ENCODE measurements at places on chromosomes 16 and 17.

DNA sequence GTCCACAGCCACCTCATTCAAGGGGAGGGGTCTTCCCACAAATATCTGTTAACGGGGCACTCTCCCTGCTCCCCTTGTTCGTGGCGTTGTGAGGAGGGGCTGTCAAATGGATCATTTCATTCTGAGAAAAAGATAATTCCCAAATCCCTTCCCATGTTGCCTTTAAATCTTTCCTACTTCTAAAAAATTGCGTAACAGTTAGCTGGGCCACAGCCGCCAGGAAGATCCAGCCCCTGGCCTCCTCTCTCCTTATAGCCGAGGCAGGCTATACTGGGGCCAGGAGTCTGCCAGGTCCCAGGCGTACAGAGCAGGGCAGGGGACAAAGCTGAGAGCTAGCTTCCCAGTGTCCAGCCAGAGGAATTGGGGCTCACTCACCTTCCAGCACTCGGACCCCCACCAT is 430 bp downstream of the C16orf89 start:
- no peak for DNase-seq

- DNase-seq = no peak
Measured at GRCh38 chr17:41098481-41098880, 539 bp upstream of the KRTAP4-8 start.

GRCh38 chr17:18949566-18949965 is 2.4 kb upstream of the SLC5A10 start:
- DNase-seq = no peak

- DNase-seq = no peak
Measured at GRCh38 chr16:58471209-58471975, 28.6 kb upstream of the NDRG4 start.

DNA sequence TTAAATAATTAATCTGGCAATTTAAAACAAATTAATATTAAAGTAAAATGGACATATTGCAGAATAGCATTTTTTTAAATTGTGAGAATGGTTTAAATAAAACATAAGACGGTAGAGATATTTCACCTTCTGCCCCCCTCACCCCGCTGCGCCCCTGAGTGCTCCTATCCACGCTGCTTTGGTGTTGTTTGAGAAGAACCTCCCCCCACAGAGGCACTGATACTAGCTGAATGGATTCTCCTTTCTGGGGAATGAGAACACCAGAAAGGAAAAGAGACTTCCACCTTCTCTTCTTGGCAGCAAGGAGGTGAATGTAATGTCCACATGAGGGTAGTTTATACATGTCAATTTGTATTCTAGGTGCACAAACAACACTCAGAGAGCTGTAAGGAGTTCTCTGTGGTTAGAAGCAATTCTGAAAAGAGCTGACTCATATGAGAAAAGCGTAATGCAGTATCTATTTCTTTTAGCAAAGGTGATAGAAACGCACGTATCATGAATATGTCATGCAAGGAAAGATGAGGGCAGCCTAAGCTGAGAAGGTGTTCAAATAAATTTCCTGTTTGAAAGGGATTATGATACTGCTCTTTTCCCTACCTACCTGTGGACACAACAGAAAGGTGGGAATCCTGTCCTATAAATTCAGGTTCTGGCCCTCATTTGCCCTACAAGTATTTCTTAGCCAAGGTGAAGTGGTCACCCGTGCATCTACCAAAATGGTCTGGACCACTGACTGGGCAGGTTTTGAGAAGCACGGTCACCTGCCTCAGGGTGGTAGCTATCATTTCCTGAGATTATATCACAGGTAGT is 126.9 kb downstream of the PARN start:
- DNase-seq = no peak

DNA sequence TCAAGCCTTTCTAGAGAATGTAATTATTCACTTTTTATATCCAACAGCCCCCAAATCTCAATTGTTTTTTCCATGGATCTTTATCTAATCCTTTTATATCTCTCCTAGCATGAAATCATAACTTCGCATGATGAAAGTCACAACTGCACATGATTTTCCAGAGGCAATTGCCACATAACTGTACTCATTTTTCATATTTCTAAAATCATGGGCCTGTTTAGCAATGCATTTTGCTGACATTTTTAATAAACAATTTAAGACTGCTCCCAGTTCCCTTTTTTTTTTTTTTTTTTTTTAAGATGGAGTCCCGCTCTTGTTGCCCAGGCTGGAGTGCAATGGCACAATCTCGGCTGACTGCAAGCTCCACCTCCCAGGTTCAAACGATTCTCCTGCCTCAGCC is 83.5 kb downstream of the VMP1 start:
- no peak for DNase-seq

- DNase-seq = no peak
Measured at GRCh38 chr16:70467113-70467512, 12.7 kb downstream of the FCSK start.

GRCh38 chr17:19264681-19265080 is 27.5 kb downstream of the EPN2 start:
- no peak for DNase-seq

DNA sequence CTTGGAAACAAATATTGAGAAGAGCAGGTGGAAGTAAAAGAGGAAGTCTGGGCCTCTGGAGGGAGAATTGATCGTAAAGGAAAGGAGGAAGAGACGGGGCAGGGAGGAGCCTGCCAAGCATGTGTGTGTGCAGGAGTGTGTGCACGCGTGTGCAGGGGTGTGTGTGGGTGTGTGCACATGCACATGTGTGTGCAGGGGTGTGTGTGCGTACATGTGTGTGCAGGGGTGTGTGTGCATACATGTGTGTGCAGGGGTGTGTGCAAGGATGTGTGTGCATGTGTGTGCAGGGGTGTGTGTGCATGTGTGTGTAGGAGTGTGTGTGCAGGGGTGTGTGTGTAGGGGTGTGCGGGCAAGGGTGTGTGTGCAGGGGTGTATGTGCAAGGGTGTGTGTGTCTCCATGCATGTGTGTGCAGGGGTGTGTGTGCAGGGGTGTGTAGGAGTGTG is 10.0 kb downstream of the CEP295NL start:
- no peak for DNase-seq

DNA sequence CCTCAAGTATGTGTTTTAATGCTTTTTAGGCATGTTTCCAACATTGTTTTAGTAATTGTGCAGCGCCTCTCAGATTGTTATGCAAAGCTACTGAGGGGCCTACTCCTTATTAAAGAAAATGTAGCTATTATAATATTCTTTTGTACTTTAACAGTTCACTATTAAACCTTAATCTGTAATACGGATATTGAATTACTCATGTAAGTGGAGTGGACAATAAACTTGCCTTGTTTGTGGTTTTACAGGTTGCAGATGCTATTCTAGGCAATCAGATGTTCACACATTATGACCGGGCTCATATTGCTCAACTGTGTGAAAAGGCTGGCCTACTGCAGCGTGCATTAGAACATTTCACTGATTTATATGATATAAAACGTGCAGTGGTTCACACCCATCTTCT is 41.0 kb downstream of the PTRH2 start:
- no peak for DNase-seq

DNA sequence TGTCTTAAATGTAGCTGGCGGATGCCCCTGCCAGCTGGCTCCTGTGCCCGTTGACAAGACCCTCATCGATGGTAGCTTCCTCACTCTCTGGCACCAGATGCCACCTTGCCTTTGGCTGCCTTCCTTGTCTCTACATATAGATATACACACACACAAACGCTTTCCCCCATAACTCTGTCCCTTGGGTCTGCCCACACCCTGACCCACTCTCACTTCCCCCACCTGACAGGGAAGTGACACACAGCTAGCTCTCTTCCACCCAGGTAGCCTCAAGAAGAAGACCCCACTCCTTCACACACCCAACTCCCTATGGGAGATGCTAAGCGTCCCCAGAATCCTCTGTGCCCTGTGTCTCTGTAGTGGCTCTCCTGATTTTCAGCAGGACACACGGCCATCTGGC is 25.6 kb downstream of the JUP start:
- no peak for DNase-seq

DNA sequence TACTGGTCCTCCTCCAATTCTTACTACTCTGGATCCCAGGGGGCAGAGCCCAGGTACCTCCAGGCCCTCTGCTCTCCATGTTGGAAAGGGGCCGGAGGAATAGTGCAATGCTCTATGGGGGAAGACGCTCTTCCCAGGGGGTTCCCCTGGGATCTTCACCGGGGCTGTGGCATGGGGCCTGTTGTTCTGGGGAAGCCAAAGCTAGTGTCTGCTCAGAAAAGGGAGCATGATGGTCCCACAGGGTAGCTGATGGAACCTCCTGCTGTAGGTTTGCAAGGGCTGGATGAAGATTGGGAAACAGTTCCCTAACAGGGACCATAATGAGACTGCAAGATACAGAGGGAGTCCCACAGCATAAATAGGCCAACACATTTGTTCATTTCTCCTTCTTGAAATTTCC is 114.7 kb downstream of the IRX5 start:
- DNase-seq = no peak

GRCh38 chr16:89011909-89012621 is 35.1 kb upstream of the CBFA2T3 start:
- no peak for DNase-seq

GRCh38 chr17:41835800-41836549 is at the start of gene NT5C3B:
TSS of gene NT5C3B (minus strand) at chr17:41836232. CDS start at chr17:41836193, 39 bp downstream.
- peak; percentile 30 for DNase-seq

DNA sequence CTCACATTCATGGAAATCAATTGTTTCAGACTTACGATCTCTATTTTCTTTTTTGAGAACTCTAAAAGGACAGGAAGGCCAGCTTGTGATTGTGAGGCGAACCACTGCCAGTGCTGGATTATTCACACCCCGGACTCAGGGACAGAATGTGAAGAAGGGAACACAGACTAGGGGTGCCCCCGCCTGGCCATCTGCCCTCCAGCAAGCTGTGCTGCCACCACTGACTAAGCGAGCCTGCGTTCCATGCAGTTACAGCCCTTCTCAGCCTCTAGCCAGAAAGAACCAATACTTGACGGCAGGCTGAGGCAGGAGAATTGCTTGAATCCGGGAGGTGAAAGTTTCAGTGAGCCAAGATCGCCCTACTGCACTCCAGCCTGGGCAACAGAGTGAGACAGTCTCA is 2.8 kb downstream of the HAGH start:
- DNase-seq = no peak

DNA sequence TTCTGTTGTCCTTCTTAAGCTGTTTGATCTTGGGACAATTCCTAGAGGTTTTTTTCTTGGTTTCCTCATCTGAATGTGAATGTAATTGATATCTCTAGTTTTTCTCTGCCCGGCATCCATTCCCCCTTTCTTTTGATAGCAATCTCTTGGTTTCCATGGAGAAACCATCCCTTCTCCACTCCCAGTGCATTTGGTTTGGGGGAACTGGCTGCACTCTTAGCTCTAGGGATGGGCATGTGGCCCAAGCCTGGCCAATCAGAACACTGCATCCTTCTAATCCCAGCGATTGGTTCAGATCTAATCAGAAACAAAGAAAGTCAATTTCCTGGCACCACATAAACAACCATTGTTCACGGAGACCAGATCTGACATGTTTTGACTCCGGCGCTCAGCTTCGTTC is 45.1 kb downstream of the IRX3 start:
- no peak for DNase-seq

- no peak for DNase-seq
Measured at GRCh38 chr17:12088035-12088434, 67.4 kb downstream of the MAP2K4 start.

DNA sequence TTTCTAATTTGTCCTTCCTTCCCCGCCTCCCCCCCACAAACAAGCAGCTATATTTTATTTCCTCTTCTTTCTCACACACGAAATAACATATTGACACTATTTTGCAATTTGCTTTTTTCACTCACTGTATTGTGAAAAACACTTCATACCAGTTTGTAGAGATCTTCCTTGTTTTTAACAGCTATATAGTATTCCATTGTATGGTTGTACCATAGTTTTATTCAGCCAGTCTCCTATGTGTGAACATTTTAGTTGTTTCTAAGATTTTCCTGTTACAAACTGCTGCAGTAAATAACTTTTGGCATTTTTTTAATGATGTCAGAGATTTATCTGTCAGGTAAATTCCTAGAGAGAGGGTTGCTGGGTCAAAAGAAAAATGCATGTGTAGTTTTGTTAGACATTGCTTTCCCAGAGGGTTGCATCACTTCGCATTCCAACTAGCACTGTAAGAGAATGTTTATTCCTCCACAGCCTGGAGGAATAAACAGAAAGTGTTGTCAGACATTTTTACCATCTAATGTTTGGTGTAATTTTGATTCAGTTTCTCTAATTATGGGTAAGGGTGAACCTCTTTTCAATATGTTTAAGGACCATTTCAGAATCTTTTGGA is 101.2 kb downstream of the MRTFB start:
- no peak for DNase-seq

- DNase-seq = no peak
Measured at GRCh38 chr16:50632927-50633800, 47.9 kb downstream of the SNX20 start.

DNA sequence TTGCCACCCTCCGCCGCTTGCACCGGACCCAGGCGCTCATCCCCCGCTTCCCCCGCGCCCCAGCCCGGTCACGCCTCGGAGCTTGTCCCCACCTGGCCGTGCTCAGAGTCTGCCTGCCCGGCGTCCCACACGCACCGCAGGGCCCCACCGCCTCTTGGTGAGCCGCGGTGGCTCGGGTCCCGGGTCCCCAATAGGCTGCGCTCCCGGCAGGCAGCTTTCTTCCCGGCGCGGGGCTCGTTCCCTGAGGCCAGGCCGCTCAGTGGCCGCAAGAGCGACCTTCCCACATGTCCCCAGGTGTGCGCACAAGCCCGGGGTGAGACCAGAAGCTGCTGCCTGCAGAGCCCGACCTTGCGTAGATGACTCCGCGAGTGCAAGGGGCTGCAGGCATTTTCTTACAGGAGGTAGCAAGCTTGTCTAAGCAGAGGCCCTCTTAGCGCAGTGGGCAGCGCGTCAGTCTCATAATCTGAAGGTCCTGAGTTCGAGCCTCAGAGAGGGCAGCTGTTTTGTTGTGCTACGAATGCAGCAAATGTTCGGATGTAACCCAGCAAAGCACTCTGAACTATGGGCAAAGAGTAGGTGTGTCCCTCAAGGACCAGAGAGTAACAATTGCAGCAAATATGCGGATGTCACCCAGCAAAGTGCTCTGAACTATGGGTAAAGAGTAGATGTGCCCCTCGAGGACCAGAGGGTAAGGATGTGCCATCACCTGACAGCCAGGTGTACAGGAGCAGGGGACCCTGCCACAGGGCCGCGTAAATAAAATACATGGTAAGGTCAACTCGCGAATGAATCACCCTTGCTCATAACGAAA is 15.6 kb downstream of the TLE7 start:
- no peak for DNase-seq

- DNase-seq = no peak
Measured at GRCh38 chr16:8855051-8855786, 13.6 kb downstream of the CARHSP1 start.
